ENCODE measurements at places on chromosomes 11 and 22. TPM values are rescaled to one million over a fixed set of nuclear protein-coding genes. Genes with fewer than 3 reads are reported as not detected.

Gene SULT4A1
- total RNA-seq, result 15.7 TPM

Gene PHETA2
- total RNA-seq, result 2.3 TPM

DNA sequence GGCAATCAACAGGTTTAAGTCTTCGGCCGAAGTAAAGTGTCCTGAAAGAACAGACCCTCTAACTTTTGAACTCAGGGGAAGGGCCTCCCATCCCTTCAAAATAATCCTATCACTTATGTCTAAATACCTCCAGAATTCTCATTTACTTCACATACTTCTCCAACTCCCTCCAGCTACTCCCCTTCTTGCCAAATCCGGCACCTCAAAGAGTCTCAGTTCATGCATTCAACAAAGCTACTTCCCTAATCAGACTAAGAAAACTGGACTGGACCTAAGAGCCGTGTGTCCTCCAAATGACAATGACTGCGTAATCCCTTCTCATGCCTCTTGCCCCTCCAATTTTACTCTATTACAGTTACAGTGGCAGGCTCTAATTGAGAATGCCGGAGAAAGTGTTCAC, 1.3 kb downstream of the DDB1 start:
- DNase-seq, result no peak

- DNase-seq, result no peak
Observed at GRCh38 chr22:40813912-40814315, 5.2 kb downstream of the SLC25A17 start.

GRCh38 chr11:11230802-11231562, 122.1 kb downstream of the CSNK2A3 start:
- peak; percentile 65 for DNase-seq

GRCh38 chr11:111565114-111565720, 24.7 kb downstream of the LAYN start:
- DNase-seq, result peak; percentile 55

DNA sequence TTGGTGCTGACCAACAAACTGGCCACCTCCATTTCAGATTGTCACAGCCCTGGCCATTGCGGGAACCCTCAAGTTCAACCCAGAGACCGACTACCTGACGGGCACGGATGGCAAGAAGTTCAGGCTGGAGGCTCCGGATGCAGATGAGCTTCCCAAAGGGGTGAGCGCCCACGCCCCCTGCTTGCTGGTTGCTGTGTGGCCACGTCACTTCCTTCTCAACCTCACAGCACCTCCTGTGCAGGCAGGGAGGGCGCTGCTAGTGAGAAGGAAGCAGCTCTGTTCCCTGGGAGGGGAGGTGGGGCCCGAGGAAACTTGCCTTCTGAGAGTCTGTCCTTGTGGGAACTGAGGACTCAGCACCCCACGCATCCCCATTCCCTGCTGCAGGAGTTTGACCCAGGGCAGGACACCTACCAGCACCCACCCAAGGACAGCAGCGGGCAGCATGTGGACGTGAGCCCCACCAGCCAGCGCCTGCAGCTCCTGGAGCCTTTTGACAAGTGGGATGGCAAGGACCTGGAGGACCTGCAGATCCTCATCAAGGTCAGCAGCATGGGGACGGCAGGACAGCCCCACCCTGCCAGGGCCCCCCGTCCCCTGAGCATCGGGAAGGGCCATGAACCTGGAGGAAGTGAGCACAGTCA, 19.3 kb downstream of the POLR3H start:
- no peak for DNase-seq

GRCh38 chr11:65539744-65540289, 14.9 kb downstream of the SCYL1 start:
- peak; percentile 52 for DNase-seq

- no peak for DNase-seq
Observed at GRCh38 chr11:12689029-12689755, 15.0 kb downstream of the TEAD1 start.

GRCh38 chr22:45776313-45776585, 104.6 kb downstream of the ATXN10 start:
- no peak for DNase-seq

All from neural progenitor cell (in vitro differentiated cells).